ENCODE measurements at places on chromosomes 7 and 10.

- no peak for DNase-seq
Observed at GRCh38 chr7:154928136-154929005, 74.6 kb downstream of the PAXIP1 start.

GRCh38 chr7:156073366-156074052 is 261.2 kb upstream of the SHH start:
- no peak for DNase-seq

GRCh38 chr7:42674541-42674940 is 237.3 kb downstream of the C7orf25 start:
- no peak for DNase-seq

GRCh38 chr7:23276376-23276775 is 22.8 kb upstream of the MALSU1 start:
- no peak for DNase-seq

DNA sequence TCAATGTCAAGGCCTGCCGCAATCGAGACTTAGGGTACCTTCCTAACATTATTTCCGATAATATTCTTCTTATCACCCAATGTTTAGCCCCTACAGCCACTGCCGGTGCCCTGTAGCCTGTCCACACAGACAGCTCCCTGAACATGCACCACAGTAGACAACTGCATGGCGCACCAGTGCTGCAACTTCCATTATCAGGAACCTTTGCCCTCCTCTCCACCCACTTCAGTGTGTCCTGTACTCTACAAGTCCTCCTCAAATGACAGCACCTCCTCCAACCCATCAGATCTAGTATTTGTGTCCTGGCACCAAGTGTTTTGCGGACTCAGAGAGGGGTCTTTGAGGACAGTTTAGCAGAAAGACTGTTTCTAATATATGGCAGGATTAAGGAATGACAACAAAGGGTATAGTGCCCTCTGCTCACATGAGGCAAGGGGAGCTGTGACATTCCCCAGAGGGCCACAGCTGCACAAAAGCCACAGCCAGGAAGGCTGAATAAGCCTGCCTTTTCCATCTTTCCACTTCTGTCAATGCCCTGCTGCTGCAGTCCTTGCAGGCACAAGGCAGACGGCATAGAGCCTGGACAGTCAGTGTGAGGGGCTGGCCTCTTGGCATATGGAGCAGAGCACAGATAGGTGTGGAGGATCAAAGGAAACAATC is 335.4 kb downstream of the PARD3 start:
- no peak for DNase-seq

DNA sequence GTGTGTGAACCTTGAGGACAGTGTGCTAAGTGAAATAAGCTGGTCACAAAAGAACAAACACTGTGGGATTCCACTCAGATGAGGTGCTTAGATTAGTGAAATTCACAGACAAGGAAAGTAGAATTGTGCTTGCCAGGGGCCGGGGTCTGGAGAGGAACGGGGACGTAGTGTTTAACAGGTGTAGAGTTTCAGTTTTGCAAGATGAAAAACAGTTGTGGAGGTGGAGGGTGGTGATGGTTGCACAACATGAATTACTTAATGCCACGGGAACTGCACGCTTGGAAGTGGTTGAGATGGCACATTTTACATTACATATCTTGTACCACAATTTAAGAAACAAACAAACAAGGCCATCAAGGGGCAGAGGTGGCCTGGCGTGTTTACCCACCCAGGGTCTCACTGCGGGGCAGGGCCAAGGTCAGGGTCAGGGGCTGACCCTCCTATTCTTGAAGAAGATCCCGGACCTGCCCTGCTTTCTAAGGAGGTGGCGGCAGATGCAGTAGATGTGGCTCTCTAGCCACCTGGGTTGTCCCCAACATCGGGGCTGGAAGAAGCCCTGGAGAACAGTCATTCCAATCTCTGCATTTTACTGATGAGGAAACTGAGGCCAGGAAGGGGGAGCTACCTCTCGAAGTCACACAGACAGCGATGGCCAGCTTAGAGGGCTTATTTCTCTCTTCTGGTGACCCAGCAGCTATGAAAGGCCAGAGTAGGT is 91.5 kb upstream of the LRRC4 start:
- no peak for DNase-seq

- no peak for DNase-seq
Observed at GRCh38 chr7:103685646-103686045, 239.6 kb upstream of the SLC26A5 start.
